ENCODE measurements at places on chromosomes 5 and 9. TPM values are rescaled to one million over a fixed set of nuclear protein-coding genes. Genes with fewer than 3 reads are reported as not detected.

ORM2 gene
- total RNA-seq, result not detected

EDIL3 gene
- total RNA-seq, result not detected

IFNA5 gene
- total RNA-seq, result not detected

TENT4A gene
- 52.4 TPM for total RNA-seq

LOX gene
- total RNA-seq, result not detected

GRCh38 chr5:154196955-154197652 is 6.6 kb downstream of the GALNT10 start:
- H3K27me3 ChIP-seq, result no peaks in the 10 kb centered on the region
- peaks cover 77% of the 10 kb centered on the region for H3K36me3 ChIP-seq
- peak overlapping the region; percentile 59 for H3K4me3 ChIP-seq
- no peak for ATAC-seq

DNA sequence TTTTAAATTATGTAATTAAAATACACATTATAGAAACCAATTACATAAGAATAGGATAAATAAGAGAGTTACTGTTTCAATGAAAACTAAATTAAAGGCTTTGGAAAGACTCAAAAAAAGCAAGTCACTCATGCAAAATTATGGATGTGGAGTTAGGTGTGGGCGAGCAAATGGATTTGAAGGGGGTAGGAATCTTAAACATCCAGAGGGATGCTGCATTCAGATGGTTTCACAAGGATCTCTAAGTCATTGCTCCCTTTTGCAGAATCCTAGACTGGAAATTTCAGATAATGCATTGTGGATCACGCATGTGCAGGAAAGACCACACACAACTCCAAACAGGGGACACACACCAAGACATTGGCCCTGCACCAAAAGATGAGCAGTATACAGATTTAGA is 57.5 kb downstream of the DRD1 start:
- H3K27ac ChIP-seq, result no peak overlapping the region
- no peaks in the 10 kb centered on the region for H3K36me3 ChIP-seq
- ATAC-seq, result no peak
- H3K27me3 ChIP-seq, result peaks cover 14% of the 10 kb centered on the region

GRCh38 chr9:22211588-22212360 is 202.7 kb upstream of the CDKN2B start:
- H3K36me3 ChIP-seq, result no peaks in the 10 kb centered on the region
- H3K27ac ChIP-seq, result peak overlapping the region; percentile 66
- ATAC-seq, result no peak
- H3K27me3 ChIP-seq, result no peaks in the 10 kb centered on the region
- no peak overlapping the region for H3K4me3 ChIP-seq

GRCh38 chr5:168022446-168023169 is 268.8 kb upstream of the WWC1 start:
- H3K36me3 ChIP-seq, result no peaks in the 10 kb centered on the region
- no peaks in the 10 kb centered on the region for H3K4me1 ChIP-seq
- no peak for ATAC-seq
- no peak overlapping the region for H3K27ac ChIP-seq
- no peak overlapping the region for H3K4me3 ChIP-seq
- peaks cover 28% of the 10 kb centered on the region for H3K27me3 ChIP-seq

DNA sequence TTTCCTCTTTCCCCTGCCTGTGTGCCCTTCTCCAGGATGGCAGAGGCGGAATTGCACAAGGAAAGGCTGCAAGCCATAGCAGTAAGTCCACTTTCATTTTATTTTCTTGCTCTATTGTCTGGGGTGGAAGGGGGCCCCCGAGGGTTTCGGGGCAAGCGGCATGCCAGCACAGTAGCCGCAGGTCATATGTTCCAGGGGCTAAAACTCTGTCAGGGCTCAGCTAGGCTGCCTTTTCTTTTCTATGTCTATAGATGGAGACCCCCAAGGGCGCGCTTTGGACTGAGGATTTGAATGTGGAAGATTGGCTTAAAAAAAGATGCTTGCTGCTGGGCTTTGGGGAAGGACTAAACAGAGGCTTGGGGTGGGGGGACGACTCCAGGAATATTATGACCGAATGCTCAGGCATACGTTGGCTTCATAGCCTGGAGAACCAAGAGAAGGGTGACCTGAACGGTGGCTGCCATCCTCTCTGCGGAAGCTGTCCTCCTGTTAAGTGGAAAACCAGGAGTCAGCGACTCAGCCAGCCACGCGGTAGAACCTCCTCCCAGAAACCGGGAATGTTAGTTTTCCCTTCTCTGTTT is 545 bp downstream of the PALM2AKAP2 start:
- no peaks in the 10 kb centered on the region for H3K4me1 ChIP-seq
- no peaks in the 10 kb centered on the region for H3K36me3 ChIP-seq
- H3K27me3 ChIP-seq, result peaks cover 33% of the 10 kb centered on the region
